ENCODE measurements at places on chromosomes 5 and 9. TPM values are rescaled to one million over a fixed set of nuclear protein-coding genes. Genes with fewer than 3 reads are reported as not detected.

Gene SUSD3
- polyA plus RNA-seq, result 7.6 TPM

Gene SLC46A2
- 0.43 TPM for polyA plus RNA-seq

Gene HRH2
- 2.1 TPM for polyA plus RNA-seq

Gene ZBTB34
- 14.6 TPM for polyA plus RNA-seq

Gene KCNIP1
- polyA plus RNA-seq, result 2.8 TPM

Gene PAEP
- polyA plus RNA-seq, result 0.09 TPM

Gene LHX6
- polyA plus RNA-seq, result 1.1 TPM

Gene UBE2D2
- polyA plus RNA-seq, result 125 TPM

Gene PCDHGC5
- 0.39 TPM for polyA plus RNA-seq

Gene CER1
- 0.06 TPM for polyA plus RNA-seq

Gene RASGRF2
- polyA plus RNA-seq, result 3.1 TPM

Gene BHMT
- polyA plus RNA-seq, result 0.87 TPM

Gene ZFP2
- polyA plus RNA-seq, result 2.5 TPM

Gene AK8
- 2.6 TPM for polyA plus RNA-seq

Gene CNTFR
- 15.9 TPM for polyA plus RNA-seq

Gene ECM2
- polyA plus RNA-seq, result 9.8 TPM

Gene PCDHA10
- polyA plus RNA-seq, result 1.1 TPM

Gene PCDHA7
- 0.31 TPM for polyA plus RNA-seq

Gene ST6GALNAC6
- 14.4 TPM for polyA plus RNA-seq

Gene SH3RF2
- 31.9 TPM for polyA plus RNA-seq

Gene SNCAIP
- 7.3 TPM for polyA plus RNA-seq

Gene PCDHB7
- polyA plus RNA-seq, result 1.3 TPM

Gene SHROOM1
- 15.9 TPM for polyA plus RNA-seq

Gene CFAP157
- 0.84 TPM for polyA plus RNA-seq

Gene ADAMTS13
- polyA plus RNA-seq, result 10.4 TPM

Gene PCDHAC1
- 1.2 TPM for polyA plus RNA-seq

Gene BTNL3
- 158 TPM for polyA plus RNA-seq

Gene TMOD1
- polyA plus RNA-seq, result 8.9 TPM

Gene CCNB1
- polyA plus RNA-seq, result 40.7 TPM

Gene FCN1
- 0.55 TPM for polyA plus RNA-seq

Gene CYLC2
- polyA plus RNA-seq, result not detected

Gene TMEM203
- 33.1 TPM for polyA plus RNA-seq

Gene LURAP1L
- polyA plus RNA-seq, result 14.3 TPM

Gene RNF183
- polyA plus RNA-seq, result 0.91 TPM

Gene C5
- polyA plus RNA-seq, result 25.9 TPM

Gene REEP5
- 73.6 TPM for polyA plus RNA-seq

Gene IGFBPL1
- polyA plus RNA-seq, result 3.8 TPM

Gene LHFPL2
- polyA plus RNA-seq, result 40.7 TPM

Gene LCN9
- not detected for polyA plus RNA-seq

Gene NSMF
- 33.4 TPM for polyA plus RNA-seq

Gene CRB2
- 2.3 TPM for polyA plus RNA-seq

Gene FIBCD1
- polyA plus RNA-seq, result 1.5 TPM

Gene SPATA31D4
- polyA plus RNA-seq, result not detected

Gene WWC1
- polyA plus RNA-seq, result 28.6 TPM

Gene CBY3
- 1.2 TPM for polyA plus RNA-seq

Measured in large intestine (tissue), 12 donors.